ENCODE measurements at places on chromosomes 2 and 18.

DNA sequence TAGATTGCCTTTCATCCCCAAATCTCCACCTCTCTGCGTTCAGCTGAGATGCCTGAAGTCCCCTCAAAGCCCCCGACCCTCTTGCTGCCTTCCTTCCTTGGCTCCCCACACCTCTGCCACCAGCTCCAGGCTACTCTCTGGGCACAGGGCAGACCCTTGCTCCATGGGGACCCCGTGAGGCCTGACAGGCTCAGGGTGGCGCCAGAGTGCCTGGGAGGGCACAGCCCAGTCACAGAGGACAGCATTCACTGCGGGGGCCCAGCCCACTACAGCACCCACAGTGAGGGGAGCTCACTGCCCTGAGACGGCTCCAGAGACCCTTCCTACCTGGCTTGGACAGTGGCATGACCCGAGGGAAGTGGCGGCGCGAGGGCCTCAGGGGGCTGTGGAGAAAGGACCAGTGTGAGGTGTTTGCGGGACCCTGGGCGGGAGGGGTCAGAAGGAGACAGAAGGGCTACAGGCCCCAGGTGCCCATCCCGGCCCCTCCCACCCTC lies 51.0 kb downstream of the AQP12A start:
- no peak for DNase-seq

- no peak for DNase-seq
Measured at GRCh38 chr18:47150824-47151366, 595 bp upstream of the HDHD2 start.

- peak; percentile 11 for DNase-seq
Measured at GRCh38 chr2:45067859-45068570, 58.8 kb upstream of the SIX2 start.

- peak; percentile 38 for DNase-seq
Measured at GRCh38 chr2:230847883-230848388, 16.8 kb upstream of the ITM2C start.

GRCh38 chr2:187497858-187498463 lies 49.9 kb upstream of the CALCRL start:
- no peak for DNase-seq

DNA sequence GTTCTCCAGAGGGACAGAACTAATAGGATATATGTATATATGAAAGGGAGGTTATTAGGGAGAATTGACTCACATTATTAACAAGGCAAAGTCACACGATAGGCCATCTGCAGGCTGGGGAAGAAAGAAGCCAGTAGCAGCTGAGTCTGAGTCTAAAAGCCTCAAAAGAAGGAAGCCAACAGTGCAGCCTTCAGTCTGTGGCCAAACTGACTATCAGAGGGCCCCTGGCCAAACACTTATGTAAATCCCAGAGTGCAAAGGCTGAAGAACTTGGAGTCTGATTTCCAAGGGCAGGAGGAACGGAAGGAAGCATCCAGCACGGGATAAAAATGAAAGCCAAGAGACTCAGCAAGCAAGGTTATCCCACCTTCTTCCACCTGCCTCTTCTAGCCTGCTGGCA lies 108.0 kb upstream of the LDLRAD4 start:
- DNase-seq: no peak

GRCh38 chr2:70141212-70141901 lies 49.5 kb downstream of the C2orf42 start:
- DNase-seq: no peak

DNA sequence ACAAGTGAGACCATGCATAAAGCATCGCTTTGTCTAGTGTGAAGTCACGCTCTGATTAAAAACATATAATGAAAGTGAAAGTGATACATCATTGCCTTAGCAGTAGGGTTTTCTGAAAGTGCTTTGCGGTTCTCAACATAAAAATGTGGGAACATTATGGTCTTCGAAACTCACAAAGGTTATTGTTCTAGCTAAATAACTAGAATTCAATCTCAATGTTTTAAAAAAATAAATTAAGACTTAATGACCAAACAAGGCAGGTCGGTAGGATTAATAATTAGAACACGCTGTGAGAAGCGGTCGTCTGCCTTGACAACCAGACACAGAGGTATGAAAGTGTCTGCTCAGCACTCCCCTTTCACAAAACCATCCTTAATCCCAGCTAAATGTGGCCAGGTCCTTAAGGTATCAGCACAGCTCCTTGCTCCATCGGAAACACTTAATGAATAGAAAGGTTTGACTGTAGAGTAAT lies 42.2 kb downstream of the KLHL14 start:
- DNase-seq: no peak
